ENCODE measurements at places on chromosomes 12 and 14.

DNA sequence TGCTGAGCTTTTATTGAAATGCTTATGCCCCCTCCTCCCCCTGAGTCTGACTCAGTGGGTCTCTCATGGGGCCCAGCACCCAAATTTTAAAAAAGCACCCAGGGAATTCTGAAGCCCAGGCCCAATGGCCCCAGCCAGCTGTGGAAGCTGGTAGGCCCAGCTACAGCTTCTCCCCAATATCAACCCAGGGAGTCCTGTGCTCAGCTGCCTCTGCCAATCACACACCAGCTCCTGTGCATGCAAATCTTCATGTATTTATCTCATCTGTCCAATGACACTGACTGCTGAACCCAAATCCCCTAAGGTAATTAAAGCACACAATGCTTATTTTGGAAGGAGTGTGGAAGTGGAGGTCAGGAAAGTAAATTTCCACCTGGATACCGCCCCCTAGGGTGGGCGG, 76.3 kb downstream of the CCDC88C start:
- no peak for DNase-seq

DNA sequence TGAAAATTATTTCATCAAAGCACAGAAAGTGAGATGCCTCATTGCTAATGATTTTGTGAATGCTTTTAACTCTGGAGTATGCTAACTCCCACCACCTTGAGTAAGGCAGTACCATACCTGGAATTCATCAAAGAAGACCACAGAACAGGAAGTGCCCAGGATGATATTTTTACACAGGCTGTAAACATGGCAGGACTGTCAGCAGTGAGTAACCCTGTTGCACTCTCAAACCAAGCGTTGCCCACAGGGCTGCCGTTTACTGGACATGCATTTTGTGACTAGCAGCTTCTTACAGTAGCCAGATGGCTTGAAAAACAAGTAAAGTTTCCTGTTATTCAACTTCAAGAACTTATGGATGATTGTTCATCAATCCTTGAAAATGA, 42.4 kb downstream of the RALGAPA1 start:
- DNase-seq: no peak

- no peak for DNase-seq
These were observed 60.7 kb upstream of the GZMB start for GRCh38 chr14:24694680-24695079.

DNA sequence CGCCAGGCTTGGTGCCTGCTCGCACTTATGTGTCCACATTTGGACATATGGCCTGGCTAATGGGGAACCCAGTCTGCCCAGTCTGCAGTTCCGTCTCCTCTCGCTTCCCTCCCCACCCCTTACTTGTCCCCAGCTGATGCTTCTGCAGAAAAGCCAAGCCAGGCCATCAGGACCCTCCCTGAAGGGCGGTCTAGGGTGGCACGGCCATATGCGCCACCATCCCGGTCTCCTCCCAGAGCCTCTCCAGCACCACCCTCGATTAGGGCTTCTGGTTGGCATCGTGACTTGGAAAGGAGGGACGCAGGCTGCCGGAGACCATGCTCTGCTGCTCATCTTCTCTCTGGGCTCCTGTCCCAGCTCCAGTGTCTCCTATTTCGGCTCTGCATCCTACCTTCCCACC, 54.6 kb downstream of the CALM1 start:
- DNase-seq: no peak

- no peak for DNase-seq
These were observed 56.8 kb upstream of the LRRK2 start for GRCh38 chr12:40168001-40168400.
